T-helper 17 cell (primary cell): ENCODE measurements at places on chromosomes 11 and 22. TPM values are rescaled to one million over a fixed set of nuclear protein-coding genes. Genes with fewer than 3 reads are reported as not detected.

The OTOG gene
- total RNA-seq, result not detected

The KCNK7 gene
- total RNA-seq, result 4.7 TPM

The RCE1 gene
- total RNA-seq, result 41.6 TPM

The TTC28 gene
- total RNA-seq, result 1.9 TPM

The BTG4 gene
- not detected for total RNA-seq
